T-helper 2 cell treated with Interferon-gamma antibody and Interleukin-4, amounts not matched to agents 100 ng/mL and 5 ng/mL, for 36 hours (primary cell): ENCODE measurements at places on chromosomes 4 and X. TPM values are rescaled to one million over a fixed set of nuclear protein-coding genes. Genes with fewer than 3 reads are reported as not detected.

CFAP47 gene
- not detected in 2 replicates for total RNA-seq

TIGD4 gene
- total RNA-seq: 0.14 and 0.16 TPM in 2 replicates

SPANXA2 gene
- total RNA-seq: not detected in 2 replicates

NHS gene
- total RNA-seq: 0.70 and 1.9 TPM in 2 replicates

CXCL1 gene
- total RNA-seq: not detected in 2 replicates

FAM3A gene
- 30.5 and 32.4 TPM in 2 replicates for total RNA-seq

GC gene
- not detected in 2 replicates for total RNA-seq

TTC29 gene
- total RNA-seq: not detected in 2 replicates

HS3ST1 gene
- total RNA-seq: 0.64 and 0.93 TPM in 2 replicates

GAB3 gene
- total RNA-seq: 8.6 and 9.4 TPM in 2 replicates

RELL1 gene
- total RNA-seq: 26.3 and 27.3 TPM in 2 replicates

VCX gene
- total RNA-seq: not detected in 2 replicates

PFKFB1 gene
- 0.27 and 0.50 TPM in 2 replicates for total RNA-seq

SFRP2 gene
- not detected in 2 replicates for total RNA-seq

TACC3 gene
- total RNA-seq: 220 and 221 TPM in 2 replicates

ODAPH gene
- 0.86 and 1.2 TPM in 2 replicates for total RNA-seq

TEX13C gene
- total RNA-seq: not detected in 2 replicates
